ENCODE measurements at places on chromosomes 1 and 21.

GRCh38 chr1:77378723-77379535, 97.1 kb downstream of the AK5 start:
- DNase-seq = no peak

GRCh38 chr1:25673456-25673855, 56.9 kb downstream of the MAN1C1 start:
- no peak for DNase-seq

DNA sequence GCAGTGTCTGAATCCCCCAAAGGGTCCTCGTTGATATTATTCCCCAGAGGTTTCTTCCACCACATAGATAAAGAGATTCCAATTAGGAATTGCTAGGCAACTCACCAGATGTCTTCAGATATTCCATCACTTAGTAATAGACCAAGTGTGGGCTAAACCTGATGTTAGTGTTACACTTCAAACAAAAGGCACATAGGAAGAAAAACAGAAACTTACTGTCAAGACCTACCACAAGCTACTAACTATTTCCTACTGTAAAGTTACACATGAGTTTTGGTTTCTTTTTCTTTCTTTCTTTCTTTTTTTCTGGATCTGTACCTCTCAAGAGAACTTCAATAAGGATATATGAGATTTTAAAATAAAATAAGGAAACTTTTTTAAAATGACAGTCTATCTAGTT, 879.1 kb upstream of the NEGR1 start:
- DNase-seq = no peak

DNA sequence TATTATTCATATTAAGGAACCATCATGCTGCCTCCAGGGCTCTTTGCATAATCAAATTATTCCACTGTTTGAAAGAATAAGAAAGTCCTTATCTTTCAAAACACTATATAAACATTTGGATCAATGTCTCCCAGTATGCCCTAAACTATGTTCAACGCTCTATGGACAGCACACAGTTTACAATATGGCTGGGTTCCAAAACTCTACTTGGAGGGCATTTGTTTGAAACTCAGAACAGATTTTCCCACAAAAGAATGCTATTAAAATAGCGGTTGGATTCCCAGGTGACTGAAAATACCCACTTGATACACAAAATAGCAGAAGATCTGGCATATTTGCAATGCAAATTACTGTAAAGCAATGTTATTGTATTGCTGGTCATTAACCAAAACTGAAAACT, 3.2 kb downstream of the HAO2 start:
- no peak for DNase-seq

Data from effector memory CD4-positive, alpha-beta T cell (primary cell).